CD4-positive, alpha-beta T cell treated with Interleukin-12 subunit alpha and Interleukin-12 subunit beta, for 1 hour (primary cell): ENCODE measurements at places on chromosomes 3 and 15.

GRCh38 chr3:138062626-138063025 lies 52.7 kb downstream of the CLDN18 start:
- no peak for DNase-seq

- DNase-seq: peak; percentile 30
Observed at GRCh38 chr3:138367911-138368310, 19.5 kb downstream of the MRAS start.

GRCh38 chr3:187889601-187890404 lies 144.5 kb upstream of the BCL6 start:
- DNase-seq: no peak

- no peak for DNase-seq
Observed at GRCh38 chr3:150252462-150252861, 155.6 kb upstream of the TSC22D2 start.

DNA sequence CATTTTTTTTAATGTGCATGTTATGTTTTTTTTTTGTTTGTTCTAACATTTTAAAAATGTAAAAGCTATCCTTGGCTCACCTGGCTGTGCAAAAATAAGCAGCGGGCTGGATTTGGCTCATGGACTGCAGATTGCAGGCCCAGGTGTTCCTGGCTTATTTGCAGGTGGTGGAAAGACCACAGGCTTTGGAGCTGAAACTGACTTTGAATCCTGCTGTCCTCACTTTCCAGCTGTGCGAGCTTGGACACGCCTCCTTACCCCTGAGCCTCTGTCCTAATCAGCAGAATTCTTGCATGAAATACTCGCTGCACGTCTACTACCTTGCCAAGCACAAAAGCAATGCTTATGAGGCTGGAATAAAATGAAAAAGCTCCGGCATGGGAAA lies 188.7 kb upstream of the TPM1 start:
- DNase-seq: no peak

DNA sequence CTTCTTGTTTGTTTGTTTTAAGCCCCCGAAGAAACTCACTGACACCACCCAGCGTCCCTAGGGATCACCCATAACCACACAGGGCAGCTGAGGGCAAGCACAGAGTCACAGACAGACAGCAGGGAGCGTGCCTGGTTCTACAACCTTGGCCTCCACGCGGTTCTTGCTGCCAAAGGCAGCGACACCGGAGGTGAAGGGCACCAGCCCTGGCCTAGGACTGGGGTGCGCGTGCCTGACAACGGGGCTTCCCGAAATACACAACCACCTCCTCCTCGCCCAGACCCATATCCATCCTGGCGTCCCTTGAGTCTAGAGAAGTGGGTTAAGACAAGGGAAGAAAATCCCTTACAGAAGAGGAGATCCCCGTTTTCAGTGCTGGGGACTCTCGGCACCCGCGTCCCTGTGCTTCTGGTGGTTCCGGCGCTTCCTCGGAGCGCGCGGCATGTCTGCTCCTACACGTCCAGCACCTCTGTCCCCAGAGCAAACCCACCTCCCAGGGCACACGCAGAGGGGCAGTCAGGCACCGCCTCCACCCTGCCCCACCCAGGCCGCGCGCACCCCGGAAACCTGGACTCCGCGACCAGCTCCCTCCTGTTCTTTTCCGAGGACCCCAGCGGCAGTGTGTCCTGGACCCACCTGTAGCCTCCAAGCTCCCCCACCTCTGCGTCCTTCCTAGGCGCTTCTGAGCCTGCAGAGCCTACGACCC lies 911 bp downstream of the RFTN1 start:
- peak; percentile 53 for DNase-seq

DNA sequence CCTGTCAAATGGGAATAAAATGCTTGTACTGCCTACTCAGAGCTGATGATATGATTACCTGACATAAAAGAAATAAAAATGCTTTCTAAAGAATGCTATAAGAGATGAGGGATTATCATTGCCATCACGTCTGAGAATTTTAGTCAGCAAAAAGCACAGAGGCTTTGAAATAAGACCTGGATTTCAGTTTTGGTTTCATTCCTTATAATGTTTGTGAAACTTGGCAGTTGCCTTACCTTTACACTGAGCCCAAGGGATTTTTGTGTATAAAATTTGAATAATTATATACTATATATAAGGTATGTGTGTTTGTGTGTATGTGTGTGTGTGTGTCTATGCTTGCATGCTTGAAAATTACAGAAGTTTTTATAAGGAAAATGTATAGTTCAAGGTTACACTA lies 634.8 kb upstream of the BCHE start:
- DNase-seq: no peak

DNA sequence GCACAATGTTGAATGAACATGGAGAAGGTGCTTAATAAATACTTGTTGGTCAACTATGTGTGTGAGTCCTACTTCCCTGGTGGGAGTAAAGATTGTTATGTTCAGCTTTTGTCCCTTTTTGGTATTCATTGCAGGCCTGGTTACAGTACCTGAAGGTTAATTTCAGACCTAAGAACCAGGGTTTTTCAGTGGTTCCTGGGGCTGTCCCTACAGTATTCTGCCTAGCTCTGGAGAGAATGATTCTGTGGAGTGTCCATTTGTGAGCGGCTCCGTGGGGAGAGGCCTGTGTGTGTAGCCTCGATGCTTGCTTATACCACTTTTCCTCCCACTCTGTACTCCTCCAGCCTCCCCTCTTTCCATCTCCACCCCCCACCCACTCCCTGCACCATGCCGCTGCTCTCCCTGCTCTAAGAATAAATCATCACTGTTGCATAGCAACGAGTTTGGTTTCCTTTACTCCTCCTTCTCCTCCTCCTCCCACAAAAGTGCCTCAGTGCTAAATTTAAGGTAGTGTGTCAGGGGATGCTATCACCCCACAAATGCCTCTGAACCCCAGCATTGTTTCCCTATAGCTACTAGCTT lies 150.6 kb upstream of the ROPN1 start:
- no peak for DNase-seq

DNA sequence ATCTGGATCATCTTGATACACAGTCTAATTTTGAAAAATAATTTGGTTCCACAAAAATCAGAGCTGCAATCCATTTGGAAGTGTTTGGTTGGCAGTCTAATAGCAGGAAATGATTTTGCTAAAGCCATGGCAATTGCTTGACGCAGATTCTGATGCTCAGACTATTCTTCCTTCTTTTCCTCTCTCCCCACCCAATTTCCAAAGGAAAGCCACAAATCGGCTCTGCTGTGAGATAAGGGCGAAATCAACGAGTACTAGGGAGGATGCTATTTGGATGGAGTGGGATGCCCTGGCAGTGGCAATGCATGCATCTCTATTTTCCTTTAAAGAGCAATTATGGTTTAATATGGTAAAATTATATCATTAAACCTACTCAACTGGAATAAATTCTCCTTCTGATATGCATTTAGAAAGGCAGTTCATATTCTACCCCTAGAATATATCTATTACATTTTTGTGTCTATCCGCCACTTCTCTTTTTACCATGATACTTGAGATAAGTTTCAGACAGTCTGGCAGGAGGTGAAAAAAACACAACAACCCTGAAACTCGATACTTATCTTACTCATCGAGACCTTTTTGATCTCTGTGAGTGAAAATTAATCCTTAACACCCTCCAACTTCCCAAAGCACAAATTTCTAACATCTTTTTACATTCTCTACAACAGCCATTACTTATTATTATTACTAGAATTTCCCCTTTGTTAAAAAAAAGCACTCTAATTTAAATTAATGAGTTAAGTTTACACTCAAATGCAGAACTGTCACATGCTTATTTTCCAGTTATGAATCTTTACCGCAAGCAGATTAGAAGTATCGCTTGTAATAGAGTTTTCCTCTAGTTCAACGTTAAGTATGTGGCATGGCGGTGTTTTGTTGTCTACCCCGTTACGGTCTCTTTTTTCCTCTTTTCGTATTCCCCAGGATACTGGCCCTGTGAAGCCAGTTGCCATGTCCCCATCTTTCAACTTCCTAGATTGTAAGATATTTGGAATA lies 433.3 kb downstream of the FOXP1 start:
- no peak for DNase-seq

- no peak for DNase-seq
Observed at GRCh38 chr3:65153850-65154512, 466.2 kb upstream of the ADAMTS9 start.

DNA sequence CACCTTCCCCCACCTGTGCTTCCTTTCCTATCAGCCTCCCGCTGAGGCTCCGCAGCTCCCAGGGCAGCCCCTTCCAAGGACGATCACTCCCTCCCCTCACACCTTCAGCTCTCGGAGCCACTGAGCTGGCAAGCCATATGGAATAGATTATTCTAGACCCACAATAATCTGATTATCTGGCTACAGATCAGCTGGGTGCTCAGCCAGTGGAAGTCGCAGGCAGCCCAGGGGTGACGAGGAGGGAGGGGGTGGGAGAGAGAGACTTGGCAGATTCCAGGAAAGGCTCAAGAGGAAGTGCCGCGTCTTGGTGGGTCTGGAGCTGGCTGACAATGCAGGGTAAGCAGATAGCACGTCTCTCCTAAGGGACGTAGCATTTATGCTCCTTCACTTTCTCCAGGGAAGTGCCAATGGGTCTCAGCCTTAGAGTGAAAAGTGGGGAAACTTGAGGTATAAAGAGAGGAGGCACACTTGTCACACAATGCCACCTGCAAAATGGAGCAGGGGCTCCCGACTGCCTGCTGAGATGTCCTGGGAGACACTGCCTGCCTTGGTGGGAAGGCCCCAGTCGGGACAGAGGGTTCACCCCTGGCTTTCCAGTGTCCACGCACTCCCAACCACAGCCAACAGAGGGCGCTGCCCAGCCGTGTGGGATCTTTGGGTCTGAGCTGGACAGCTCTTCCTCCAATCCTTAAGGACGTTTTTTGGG lies 9.4 kb upstream of the MESP1 start:
- peak; percentile 63 for DNase-seq

GRCh38 chr3:125366132-125366531 lies 9.0 kb downstream of the ZNF148 start:
- no peak for DNase-seq

GRCh38 chr3:69781593-69781992 lies 42.3 kb downstream of the MITF start:
- DNase-seq: no peak

DNA sequence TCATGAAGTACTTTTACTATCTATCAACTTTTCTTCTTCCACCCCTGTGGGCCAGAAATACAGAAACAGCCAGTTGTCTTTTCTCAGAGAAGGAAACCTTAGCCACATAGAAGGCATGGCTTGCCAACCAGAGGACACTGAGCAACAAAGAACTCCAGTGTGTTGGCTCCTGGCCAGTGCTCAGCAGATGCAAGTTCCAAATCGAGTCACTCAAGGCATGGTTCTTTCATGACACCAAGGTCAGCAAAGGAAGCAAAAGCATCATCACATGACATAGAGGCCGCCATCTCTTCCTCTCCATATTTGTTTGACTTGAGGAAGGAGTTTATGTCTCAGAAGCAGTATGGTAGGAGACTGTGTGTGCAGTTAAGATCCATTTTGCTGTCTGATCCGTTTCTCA lies 92.2 kb downstream of the MYLK start:
- DNase-seq: no peak

- no peak for DNase-seq
Observed at GRCh38 chr3:11661827-11662226, 18.1 kb upstream of the VGLL4 start.

GRCh38 chr15:83892498-83892897 lies 238.6 kb downstream of the ADAMTSL3 start:
- no peak for DNase-seq

GRCh38 chr15:50968353-50968752 lies 59.9 kb downstream of the AP4E1 start:
- DNase-seq: no peak

DNA sequence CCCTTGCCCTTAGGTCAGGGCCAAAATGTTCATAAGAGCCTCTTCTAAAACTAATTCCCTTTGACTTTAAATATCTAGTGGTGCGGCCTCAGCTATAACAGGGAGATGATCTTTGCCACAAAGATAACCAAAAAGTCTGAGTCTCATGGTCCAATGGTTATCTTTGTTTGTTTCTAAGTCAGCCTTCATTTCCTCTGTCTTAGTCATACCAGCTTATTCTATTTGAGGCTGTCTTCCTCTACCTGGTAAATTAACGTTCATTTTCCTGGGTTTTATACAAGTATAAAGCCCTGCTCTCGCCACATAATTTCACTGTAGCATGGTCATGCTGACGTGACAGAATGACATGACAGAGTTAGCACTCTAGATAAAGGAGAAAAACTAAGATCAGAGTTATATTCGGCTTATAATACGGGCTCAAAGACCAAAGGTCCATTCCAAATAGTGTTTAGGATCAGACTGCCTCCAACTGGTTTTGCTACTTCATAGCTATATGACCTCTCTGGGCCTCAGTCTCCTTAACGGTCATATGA lies 18.4 kb downstream of the ZNF860 start:
- DNase-seq: no peak

GRCh38 chr3:196643201-196643749 lies 3.8 kb downstream of the NRROS start:
- peak; percentile 54 for DNase-seq

DNA sequence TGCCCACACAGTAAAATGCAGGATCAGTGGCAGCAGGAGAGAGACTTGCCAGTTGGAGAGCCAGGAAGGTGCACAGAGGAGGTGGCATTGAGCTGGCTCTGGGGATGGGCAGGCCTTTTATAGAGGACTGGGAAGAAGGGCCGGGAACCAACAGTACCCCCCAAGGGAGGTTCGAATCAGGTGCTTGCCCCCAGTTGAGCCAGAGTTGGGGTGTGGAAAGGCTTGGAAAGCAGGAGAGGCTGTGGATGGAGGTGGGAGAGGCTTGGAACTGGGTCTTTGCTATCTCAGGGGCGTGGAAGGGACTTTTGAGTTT lies 107.6 kb downstream of the KLF13 start:
- DNase-seq: no peak

- DNase-seq: no peak
Observed at GRCh38 chr3:122078235-122078935, 23.2 kb downstream of the CD86 start.

- peak; percentile 46 for DNase-seq
Observed at GRCh38 chr3:51967384-51968169, at the start of gene PCBP4. TSS of gene PCBP4 (minus strand) at chr3:51967454. CDS start at chr3:51961240, 6,214 bp downstream.

DNA sequence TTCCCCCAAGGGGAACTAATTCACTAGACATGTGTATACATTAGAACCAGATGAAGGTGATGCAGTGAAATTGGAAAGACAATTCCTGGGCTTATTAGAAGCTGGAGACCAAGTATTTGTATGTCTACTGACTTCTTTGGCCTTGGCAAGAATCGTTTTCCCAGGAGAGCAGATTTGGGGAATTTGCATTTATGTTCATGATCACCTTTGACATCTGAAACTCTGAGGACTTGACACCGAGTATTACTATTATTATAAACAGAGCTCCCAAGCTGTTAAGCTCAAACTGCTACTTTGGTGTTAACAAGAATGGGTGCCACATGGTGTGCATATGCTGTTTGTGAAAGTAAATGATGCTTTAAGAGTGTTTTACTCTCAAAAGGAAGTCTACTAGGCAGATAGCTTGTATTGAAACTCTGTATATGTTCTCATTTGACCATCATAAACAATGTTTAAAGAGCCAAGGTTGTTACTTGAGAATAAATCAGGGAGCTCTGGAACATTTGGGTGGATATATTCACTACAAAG lies 519.8 kb upstream of the GOLIM4 start:
- DNase-seq: no peak

DNA sequence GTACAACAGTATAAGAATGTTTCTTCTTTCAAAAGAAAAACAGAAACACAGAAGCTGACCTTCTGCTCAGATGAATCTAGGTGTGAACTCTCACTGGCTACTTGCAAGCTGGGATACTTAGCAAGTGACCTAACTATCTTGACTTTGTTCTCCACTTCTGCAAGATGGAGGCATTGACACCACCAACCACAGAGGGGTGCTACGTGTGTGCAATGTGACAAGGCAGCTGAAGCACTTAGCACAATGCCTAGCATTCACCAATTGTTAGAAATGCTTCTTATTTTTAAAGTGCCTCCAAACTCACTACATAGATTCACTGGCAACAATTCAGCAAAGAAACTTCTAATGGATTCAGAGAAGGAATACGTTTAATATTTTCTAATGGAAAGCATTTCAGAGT lies 331.4 kb upstream of the WNT5A start:
- no peak for DNase-seq
